CD4-positive, alpha-beta T cell treated with Interleukin-15 for 1 hour (primary cell): ENCODE measurements at places on chromosomes 5 and 9.

- DNase-seq = no peak
Measured at GRCh38 chr5:64594601-64595000, 88.8 kb downstream of the RGS7BP start.

GRCh38 chr5:39412721-39413394 lies 11.9 kb downstream of the DAB2 start:
- DNase-seq = no peak

DNA sequence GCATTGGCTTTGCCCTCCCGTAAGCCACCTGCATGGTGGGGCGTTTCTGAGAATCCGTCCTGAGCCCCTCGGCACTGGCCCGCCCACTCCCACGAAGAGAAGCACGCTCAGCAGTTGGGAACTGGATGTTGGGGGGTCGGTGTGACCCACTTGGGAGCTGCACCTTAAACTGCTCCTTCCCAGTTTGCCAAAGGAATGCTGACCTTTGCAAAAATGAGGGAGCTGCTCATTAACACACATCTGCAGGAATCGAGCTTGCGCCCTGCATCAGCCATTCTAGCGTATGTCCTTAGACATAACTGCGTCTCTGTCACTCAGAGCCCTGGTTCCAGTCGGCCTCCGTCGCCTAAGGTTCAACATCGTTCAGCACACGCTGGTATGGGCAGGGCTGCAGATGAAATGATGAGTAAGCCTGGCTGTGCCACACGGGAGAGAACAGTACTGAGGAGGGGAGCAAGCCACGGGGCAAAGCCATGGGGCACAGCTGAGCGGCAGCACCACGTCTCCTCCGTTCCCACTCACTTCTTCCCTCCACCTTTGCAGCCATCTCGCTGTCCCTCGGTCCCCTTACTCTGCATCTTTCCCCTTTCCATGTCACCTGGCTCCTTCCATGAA lies 28.8 kb upstream of the NCS1 start:
- no peak for DNase-seq

- DNase-seq = no peak
Measured at GRCh38 chr5:154097031-154097430, 58.3 kb downstream of the MFAP3 start.

GRCh38 chr5:2190549-2190948 lies 307.8 kb upstream of the IRX4 start:
- no peak for DNase-seq

DNA sequence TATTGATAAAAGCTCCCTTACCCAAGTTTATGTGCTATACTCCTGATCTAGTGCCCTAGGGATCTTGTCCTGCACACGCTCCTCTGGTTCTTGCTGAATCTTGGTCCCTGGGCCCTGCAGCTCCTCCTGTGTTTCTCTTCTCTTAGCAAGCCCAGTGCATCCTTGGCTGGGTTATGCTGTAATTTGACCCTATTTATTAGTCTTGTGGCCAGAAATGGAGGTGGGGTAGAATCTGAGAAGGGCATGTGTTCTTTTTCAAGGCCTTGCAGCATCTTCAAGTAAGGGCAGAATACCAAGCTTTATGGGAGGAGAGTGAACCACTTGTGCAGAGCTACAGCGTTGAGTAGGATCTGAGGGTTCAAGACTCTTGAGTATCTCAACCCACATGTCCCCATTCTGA lies 366.8 kb downstream of the FAM170A start:
- DNase-seq = no peak

DNA sequence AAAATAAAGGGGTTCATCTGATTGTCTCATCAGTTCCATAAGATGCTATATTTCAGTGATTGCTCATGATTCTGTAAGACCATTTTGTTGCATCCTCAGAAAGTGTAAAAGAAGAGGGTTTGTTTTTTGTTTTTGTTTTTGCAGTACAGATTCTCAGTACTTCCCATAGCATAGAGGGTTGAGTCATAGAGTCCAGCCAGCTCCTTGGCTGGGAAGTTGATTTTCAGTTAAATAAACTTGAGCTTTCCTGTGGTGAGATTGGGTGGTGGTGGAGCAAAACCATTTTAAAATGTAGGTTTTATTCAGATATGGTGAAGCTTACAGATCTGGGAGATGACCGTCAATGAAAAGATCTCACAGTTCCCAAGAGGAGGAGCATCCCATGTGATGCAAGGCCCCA lies 48.2 kb downstream of the DAPK1 start:
- DNase-seq = no peak

- no peak for DNase-seq
Measured at GRCh38 chr9:116904165-116904564, 217.1 kb downstream of the TRIM32 start.

GRCh38 chr9:129761901-129762369 lies 9.1 kb upstream of the PTGES start:
- DNase-seq = no peak

GRCh38 chr5:122673343-122673742 lies 101.5 kb upstream of the SNX2 start:
- DNase-seq = no peak

DNA sequence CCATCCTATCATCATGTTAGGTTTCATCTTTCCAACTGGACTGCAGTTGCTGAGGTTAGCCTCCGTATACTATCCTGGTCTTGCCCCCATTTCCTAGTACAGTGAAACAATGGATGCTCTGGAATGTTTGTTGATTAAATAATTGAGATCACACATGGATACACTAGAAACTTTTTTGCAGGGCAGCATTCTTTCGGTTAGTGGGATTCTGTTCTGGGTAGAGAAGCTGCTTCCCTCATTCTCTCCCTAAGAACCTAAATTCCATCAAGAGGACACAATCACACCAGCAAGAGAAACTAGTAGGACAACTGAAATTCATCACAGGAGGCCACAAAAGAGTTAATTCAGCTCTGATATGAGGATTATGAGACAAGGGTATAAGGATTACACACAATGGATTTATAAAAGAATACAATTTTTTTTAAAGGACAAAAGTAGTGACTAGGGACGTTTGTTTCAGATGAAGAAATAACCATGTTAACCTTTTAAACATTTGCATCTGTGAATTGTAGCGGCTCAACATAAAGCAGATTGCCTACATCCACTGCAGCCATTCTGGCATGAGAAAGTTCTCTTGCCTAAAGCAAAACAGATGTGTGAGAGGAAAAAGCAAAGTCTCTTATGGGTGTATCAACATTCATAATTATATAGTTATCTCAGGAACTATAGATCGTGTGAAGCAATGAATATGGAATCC lies 162.7 kb upstream of the LHFPL2 start:
- no peak for DNase-seq

- peak; percentile 30 for DNase-seq
Measured at GRCh38 chr5:173866243-173866857, 21.8 kb upstream of the CPEB4 start.

DNA sequence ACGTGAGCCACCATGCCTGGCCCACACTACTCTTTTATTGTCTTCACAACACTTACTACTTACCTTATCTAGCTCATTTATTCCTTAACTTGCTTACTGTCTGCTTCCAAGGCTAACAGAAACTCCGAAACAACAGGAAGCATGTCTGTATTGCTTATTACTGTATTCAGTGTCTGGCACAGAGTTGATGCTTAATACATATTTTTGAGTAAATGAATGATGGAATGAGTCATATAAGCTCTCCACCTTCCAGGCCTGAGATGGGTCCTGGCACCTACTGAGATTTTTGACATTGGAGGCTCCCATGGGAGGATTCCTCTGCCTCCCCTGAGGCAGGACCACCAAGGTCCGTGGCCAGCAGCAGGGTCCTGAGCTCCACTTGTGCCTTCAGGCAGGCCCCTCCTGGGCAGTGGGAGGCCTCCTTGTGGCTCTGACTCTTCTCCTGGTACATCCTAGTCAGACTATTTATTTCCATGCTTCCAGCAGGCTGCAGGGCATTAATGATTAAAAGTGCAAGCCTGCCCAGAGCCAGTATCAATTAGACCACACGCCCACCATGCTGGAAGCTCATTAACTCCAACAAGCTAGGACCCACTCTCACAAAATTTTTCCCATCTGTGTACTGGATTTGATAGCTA lies 76.5 kb upstream of the CTNNA1 start:
- no peak for DNase-seq

GRCh38 chr5:164373876-164374275 lies 868.5 kb downstream of the MAT2B start:
- no peak for DNase-seq

GRCh38 chr9:110069326-110070248 lies 138.4 kb downstream of the C9orf152 start:
- peak; percentile 56 for DNase-seq

- no peak for DNase-seq
Measured at GRCh38 chr9:136851941-136852663, at the start of gene MAMDC4. Gene MAMDC4 (plus strand): TSS chr9:136852346. CDS start chr9:136852417, 71 bp downstream.

- no peak for DNase-seq
Measured at GRCh38 chr5:121982893-121983285, 21.1 kb downstream of the SRFBP1 start.

DNA sequence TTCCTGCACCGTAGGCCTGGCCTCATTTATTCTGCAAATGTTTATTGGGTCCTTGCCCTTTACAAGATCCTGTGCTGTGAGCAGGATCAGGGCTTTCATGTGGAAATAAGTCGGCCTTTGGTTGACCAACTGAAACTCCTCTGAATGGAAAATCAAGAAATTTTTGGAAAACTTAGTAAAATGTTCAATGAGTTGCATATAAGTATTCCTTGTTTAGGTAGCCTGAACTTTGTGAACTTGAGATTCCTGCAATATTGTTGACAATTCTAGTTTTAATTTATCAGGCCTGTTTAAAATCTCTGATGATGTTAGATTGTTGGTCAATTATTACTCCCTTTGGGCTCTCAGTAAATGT lies 1.1 kb downstream of the MAML1 start:
- DNase-seq = no peak

GRCh38 chr9:98401140-98402018 lies 145.9 kb upstream of the TBC1D2 start:
- DNase-seq = no peak
